Activated naive CD4-positive, alpha-beta T cell treated with anti-CD3 and anti-CD28 coated beads, Interleukin-2, amount 50 U/mL, for 16 hours (primary cell): ENCODE measurements at places on chromosomes 11 and 22.
A peak's percentile ranks its signal among the peaks of the same experiment; 100 is the strongest.

- peak; percentile 37 for DNase-seq
Measured at GRCh38 chr22:45009606-45010531, at the start of gene PHF21B. Gene PHF21B, minus strand, starts transcription at chr22:45010005. Its CDS starts 456 bp downstream, at chr22:45009549.

DNA sequence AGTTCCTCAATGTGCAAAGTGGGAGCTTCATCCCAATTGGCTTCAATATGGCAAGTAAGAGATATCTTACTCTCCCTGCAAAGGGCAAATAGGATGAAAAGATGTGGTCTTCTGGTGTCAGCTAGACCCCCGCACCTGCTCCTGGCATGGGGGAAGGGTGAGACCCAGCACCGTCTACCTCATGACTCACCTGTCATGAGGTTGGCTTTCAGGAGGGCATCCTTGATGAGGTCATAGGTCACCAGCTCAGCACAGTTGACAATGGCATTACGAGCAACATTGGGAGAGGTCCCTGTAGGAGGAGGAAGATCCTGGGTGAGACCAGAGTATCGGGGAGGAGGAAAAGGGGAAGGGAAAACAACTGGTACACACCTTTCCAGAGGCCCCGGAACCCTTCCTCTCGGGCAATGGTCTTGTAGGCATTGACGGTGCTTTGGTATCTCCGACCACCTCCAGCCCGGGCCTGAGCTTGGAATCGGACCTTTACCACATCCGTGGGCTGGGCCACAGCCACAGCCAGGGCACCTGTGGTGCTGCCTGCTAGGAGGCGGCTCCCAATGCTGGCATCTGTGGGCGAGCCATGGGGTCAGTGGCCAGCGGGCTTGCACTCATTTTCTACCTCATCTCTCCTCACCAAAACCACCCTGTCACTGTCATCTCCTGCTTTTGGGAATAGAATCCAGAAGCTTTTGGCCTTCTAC lies 6.0 kb downstream of the UCP2 start:
- DNase-seq, result no peak

DNA sequence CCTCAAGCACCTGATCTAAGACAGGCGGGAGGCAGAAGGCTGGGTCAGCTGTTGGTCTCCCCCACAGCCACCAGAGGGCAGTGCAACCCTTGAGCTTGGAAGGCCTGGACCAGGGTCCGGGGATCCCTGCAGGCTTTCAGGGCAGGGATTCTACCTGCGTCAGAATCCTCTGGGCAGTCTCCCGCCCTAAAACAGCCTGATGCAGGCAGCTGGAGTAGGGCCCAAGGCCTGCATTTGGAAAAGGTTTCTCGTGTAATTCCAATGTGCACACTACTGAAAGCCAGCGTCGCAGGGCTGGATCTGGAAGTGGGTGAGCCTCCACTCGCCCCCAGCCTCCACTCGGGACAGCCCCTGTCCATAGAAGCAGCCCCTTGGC lies 31.8 kb downstream of the BID start:
- DNase-seq, result peak; percentile 72

- DNase-seq, result no peak
Measured at GRCh38 chr11:92297567-92298553, 73.2 kb downstream of the FAT3 start.

GRCh38 chr11:86091086-86091485 lies 22.2 kb upstream of the PICALM start:
- no peak for DNase-seq

- DNase-seq, result no peak
Measured at GRCh38 chr22:28448625-28449024, 231.0 kb downstream of the TTC28 start.

DNA sequence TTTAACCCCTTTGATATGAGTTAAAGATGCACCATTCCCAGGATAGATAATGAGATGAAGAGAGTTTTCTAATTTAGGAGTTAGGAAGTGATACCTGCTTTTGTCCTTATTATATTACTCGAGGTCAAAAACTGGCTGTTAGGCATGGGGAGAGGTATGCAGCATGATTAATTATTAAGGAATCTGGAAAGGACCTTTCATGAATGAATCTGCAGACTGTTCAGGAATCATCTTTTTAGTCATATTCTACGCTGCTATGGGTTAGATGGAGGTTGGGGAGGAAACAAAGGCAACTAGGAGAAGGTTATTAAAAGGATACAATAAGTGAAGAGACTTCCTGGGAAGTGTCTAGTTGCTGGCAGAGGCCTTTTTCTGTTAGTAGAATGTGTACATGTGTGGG lies 492.4 kb upstream of the CCDC90B start:
- DNase-seq, result no peak

GRCh38 chr11:132106096-132106982 lies 735.9 kb downstream of the NTM start:
- DNase-seq, result no peak

- DNase-seq, result no peak
Measured at GRCh38 chr11:67558084-67558772, 25.4 kb upstream of the GSTP1 start.

- DNase-seq, result no peak
Measured at GRCh38 chr22:38631724-38632123, 24.5 kb downstream of the FAM227A start.

- DNase-seq, result no peak
Measured at GRCh38 chr11:113563766-113564526, 88.7 kb upstream of the DRD2 start.
